ENCODE measurements at places on chromosomes 5 and 9.

DNA sequence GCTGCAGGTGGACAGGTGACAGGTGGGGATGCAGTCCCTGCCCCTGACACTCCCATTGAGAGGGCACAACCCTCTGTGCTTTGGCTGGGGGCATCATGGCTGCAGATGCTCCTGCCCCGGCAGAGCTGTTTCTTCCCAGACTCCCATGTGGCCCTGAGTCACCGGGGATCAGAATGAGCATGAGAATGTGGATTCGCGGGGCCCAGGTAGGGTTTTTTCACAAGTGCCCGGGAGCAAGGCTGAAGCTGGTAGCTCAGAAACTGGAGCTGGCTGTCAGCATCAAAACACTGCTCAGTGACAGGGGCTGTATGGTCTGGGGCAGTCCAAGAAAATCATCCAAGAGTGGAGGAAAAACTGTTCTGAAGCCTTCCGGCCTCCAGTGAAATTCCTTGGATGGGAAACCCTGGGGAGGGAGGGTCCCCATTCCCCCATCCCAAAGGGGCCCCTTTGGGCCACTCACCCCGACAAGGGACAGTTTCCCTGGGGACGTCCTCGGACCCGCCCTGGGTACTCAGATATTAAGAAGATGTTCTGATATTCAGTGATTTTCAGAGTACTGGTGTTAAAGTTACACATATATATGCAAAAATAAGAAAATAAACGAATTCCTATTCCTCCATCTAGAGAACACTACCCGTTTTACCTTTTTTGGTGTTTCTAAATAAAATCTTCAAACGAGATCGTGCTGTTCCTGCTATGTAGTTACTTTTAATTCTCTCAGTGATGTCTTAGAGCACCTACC lies 120.1 kb upstream of the LPCAT1 start:
- DNase-seq: no peak

GRCh38 chr5:93993161-93993560 lies 251.8 kb upstream of the POU5F2 start:
- DNase-seq: no peak

DNA sequence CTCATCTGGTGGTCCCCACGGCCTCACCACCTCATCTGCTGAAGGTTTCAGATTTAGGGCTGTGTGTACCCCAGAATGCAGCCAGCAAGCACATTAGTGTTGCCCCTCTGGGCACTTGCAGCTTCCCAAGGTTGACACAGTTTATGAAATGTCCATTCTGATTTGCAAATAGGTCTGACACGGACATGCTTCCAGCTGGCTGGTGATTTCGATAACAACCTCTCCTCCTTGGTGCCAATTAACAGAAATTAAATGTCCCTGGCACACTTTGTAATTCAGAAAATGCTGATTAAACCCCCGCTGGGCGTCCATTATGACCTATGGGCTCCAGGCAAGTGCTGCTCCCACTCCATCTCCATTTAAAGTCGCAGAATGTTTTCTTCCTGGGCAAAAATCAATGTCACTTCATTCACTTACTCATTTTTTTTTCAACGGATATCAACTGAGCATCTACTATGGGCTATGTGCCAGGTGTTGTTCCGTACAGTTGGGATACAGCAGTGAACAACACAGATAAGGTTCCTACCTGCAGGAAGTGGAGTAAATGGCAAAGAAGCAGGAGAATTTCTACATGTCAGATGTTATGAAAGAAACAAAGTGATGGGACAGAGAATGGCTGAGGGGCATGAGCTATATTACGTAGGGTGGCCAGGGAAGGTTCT lies 32.0 kb downstream of the PLAC8L1 start:
- DNase-seq: no peak

DNA sequence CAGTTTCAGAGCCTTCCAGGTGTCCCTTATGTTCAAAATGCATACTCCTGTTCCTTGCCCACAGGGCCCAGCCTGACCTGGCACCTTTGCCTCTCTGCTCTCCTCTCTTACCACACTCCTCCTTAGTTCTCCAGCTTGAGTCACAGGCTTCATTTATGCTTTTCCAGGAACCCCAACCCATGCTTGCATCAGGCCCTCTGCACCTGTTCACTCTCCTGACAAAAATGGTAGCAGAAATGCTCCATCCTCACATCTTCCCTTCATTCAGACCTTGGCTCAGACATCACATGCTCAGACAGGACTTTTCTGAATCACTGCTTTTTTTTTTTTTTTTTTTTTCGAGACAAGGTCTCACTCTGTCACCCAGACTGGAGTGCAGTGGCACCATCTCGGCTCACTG lies 15.1 kb upstream of the RNF145 start:
- no peak for DNase-seq

GRCh38 chr5:68886814-68887213 lies 207.0 kb upstream of the SLC30A5 start:
- DNase-seq: no peak

- DNase-seq: no peak
Measured at GRCh38 chr9:70374962-70375618, 39.4 kb downstream of the KLF9 start.

DNA sequence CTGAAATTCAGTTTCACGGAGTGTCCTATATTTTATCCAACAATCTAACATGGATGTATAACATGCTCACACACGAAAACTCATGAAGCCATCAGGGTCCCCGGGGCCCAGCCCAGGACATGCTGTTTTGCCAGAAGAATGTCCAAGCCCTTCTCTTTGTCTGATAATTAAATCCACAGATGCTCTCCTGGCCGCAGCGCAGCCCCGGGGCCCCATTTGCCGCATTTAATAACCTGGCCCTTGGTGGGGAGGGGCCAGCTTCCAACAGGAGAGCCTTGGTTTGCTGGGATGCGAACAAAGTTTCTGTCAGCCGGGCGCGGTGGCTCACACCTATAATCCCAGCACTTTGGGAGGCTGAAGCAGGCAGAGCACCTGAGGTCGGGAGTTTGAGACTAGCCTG lies 30.0 kb downstream of the PLPP7 start:
- no peak for DNase-seq

- DNase-seq: no peak
Measured at GRCh38 chr5:123518111-123518510, 6.1 kb downstream of the CSNK1G3 start.

DNA sequence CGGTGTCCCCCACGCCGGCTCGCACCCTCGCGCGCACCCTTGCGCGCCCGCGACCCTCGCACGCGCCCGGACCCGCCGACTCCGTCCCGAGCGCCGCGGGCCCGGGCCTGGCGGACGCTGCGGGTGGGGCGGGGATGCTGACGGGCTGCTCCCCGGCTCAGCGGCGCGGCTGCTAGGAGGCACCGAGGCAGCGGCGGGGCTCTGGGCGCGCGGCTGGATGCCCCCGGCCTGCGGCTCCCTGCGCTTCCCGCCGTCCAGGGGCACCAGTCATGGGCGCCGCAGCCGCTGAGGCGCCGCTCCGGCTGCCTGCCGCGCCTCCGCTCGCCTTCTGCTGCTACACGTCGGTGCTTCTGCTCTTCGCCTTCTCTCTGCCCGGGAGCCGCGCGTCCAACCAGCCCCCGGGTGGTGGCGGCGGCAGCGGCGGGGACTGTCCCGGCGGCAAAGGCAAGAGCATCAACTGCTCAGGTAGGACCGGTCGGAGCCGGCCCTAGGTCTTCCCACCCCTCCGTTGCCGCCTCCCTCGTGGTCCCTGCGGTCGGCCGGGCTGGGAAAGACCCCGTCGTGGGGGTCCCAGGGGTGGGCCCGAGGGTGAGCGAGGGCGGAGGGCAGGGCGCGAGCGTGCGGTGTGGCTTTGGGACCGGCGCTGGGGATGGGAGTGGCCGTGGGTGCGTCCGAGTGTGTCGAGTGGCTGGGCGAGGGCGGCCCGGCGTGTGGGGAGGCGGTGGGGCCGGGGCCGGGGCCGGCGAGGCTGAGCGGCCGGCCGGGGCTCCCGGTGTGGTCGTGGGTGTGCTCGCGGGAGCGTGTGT lies 530 bp downstream of the TMEFF1 start:
- peak; percentile 47 for DNase-seq

DNA sequence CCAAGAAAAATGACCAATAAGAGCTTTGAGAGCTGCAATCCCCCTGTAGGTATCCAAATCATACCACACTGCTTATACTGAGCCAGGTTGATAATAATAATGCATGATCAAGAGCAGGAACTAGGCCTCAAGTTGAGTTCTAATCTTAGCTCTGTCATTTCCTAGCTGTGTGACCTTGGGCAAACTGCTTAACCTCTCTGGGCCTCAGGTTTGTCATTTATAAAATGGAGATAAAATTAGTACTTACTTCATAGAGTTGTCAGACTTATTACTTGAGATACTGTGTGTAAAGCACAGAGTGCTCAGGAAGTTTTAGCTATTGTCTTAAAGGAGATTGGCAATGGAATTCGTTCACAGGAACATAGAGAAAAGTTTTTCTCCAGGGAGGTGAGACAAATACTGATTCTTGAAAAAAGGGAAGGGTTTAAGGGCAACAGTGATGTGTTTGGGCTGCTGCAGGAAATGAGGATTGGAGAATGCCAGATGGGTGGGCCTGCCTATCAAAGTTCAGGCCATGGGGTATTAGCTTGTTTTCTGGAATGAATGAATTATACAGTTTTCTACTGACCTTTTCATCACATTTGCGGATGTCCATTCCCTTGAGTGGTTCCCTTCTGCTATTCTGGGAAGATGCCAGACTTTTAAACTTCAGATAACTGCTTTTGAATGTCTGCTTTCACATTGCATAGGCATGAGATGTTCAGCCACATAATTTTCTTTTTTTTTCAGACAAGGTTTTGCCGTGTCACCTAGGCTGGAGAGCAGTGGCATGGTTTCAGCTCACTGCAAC lies 10.2 kb upstream of the ATP6V0E1 start:
- DNase-seq: peak; percentile 63

- no peak for DNase-seq
Measured at GRCh38 chr5:178312880-178313282, 80.3 kb upstream of the PHYKPL start.

DNA sequence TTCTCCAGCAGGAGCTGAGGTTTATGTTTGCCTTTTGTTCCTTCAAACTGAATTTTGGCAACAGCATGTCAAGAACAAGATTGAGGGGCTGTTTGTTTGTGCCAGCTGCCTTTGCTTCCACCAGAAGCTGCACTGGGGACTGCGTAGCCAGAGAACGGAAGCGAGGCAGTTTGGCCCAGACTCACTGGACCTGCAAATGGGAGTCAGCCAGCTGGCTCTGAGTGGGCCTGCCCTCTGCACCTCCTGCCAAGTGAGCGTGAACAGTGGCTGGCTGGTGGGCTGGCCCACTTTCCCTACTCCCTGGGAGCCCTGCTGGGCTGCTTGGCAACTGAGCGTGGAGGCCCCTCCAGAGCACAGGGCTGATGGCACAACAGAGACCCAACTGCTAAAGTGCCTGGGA lies 111.6 kb downstream of the GALNT10 start:
- DNase-seq: no peak

DNA sequence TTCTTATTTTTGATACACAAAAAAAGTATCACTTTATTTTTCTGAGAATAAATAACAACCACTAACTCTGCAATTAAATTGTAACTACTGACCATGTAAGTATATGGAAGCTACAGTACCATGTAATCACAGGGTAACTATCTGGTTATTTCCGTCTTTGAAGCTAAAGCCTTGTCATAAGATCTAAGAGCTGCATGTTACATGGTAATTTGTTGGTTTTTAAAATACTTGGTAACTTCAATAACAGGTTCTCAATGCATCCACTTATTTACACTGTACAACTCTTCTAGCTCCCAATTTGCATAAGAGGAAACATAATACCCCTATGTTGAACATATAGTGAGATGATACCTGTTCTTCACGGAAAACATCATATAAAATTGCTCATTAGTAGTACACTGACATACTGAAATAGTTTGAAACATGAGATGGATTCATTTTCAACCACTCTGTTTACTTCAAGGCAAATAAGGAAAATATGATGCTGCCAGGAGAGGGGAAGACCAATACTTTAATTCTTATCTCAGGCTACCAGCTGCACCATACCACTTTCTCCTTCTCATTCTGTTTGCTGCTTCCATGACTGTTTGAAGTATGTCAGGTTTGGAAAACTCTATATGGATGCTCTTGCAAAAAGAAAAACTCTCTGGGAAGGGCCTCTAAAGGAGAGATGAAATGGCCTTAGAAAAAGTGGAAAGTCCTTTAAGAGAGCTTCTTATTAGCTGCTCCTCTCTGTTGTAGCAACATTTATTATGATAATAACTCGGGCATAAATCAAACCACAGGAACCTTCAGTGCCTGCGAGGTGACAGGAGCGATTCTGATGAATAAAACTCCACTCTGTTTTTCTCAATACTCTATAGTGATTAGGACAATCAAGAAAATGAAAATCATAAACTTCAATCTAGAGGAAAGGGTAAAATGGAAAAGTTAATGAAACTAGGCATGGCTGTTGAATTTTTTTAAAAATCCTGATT lies 150.2 kb downstream of the KIAA0825 start:
- no peak for DNase-seq

GRCh38 chr9:117547904-117548303 lies 133.0 kb upstream of the ASTN2 start:
- no peak for DNase-seq

GRCh38 chr9:109239240-109239639 lies 72.2 kb upstream of the FRRS1L start:
- DNase-seq: no peak

- no peak for DNase-seq
Measured at GRCh38 chr9:96149533-96150280, 152.3 kb downstream of the HSD17B3 start.

DNA sequence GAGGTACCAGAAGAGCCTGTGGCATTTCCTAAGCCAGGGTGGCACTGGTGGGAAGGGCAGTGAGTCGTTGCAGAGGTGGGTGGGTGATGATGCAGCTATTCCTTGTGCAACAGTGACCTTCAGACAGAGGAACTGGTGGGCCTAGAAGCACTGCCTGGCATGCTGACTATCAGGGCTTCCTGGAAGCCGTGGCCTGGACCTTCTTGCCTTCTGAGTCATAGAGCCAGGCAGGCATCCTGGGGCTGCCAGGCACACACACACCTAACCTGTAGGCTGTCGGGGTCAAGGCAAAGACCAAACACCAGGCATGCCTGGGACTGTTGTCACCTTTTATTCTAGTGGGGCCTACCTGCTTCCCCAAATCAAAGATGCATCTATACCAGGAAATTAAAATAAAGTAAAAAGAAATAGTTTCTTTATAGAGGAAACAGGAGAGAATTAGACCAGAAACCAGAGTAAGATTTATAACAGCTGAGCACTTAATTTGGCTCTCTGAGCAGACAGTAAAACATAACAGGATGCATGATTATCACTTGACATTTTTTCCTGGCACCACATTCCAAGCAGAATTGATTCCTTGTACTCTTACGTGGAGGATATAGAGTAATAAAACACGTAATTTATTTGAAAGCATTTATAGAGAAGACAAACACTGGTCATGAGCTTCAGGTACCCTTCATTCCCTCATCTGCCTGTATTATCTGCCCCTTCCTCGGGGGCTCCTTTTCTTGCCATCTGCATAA lies 25.1 kb downstream of the NANS start:
- no peak for DNase-seq

GRCh38 chr5:156934450-156935211 lies 28.4 kb downstream of the TIMD4 start:
- DNase-seq: peak; percentile 15
